Epithelial cell of esophagus (primary cell): ENCODE measurements at places on chromosomes 11 and 22.

GRCh38 chr11:109884501-109884900, 208.7 kb upstream of the ZC3H12C start:
- DNase-seq: no peak

DNA sequence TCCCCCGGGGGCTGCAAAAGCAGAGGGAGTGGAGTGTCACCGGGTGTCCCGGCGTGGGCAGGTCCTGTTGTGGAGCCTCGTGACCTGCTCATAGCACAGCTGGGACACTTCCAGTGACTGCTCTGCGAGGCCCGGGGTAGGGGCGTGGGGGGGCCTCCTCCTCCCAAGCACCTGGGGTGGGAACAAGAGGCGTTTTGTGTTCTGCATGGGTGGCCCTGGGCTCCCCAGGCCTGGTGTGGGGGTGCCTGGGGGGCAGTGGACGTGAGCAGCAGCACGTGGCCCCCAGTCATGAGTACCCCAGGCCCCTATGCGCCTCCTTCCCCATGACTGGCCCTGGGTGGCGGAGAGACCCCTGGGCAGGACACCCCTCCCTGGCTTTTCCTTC, 104.7 kb downstream of the KCNQ1 start:
- no peak for DNase-seq

- no peak for DNase-seq
Observed at GRCh38 chr11:35784699-35785098, 122.1 kb downstream of the TRIM44 start.

DNA sequence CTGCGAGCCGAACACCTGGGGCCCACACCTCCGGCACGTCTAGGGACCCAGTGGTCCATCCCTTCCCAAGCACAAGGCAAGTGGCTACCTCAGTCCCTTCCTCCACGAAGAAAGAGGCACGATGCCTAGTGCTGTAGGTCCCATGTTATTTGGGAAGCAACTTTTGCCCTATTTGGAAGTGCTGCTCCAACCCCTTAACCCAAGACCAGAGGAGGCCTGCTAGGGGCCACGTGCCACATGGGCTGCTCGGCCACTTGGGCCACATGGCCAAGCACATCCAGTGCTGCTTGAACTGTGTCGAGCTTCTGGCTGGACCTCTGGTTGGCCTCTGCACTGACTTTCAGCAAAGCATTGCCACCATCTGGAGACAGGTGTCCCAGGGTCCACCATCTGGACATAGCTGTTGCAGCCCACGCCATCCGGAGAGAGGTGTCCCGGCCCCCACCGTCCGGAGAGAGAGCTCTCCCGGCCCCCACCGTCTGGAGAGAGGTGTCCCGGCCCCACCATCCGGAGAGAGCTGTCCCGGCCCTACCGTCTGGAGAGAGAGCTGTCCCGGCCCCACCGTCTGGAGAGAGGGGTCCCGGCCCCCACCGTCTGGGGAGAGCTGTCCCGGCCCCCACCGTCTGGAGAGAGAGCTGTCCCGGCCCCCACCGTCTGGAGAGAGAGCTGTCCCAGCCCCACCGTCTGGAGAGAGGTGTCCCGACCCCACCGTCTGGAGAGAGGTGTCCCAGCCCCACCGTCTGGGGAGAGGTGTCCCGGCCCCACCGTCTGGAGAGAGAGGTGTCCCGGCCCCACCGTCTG, 6.5 kb upstream of the B4GALNT4 start:
- no peak for DNase-seq
